ENCODE measurements at places on chromosomes 6 and 20.

- DNase-seq = no peak
Observed at GRCh38 chr6:155765275-155766194, 309.9 kb upstream of the NOX3 start.

DNA sequence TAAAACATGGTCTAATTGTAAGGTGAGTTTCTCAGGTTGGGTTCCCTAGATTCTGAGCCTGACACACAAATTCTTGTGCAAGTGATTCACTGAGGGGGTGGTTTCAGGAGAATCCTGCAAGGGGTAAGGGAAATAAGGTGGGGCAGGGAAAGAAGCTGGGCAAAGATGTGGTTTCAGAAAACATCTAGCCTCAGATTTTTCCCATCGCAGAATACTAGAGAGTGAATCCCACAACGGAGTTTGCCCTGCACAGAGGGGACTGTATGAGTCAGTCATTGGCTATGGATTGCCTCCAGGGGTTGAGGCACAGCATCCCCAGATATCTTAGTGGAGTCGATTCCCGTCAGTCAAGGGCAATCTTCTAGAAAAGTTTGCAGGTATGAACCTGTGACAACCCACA, 65.2 kb downstream of the PRL start:
- no peak for DNase-seq

DNA sequence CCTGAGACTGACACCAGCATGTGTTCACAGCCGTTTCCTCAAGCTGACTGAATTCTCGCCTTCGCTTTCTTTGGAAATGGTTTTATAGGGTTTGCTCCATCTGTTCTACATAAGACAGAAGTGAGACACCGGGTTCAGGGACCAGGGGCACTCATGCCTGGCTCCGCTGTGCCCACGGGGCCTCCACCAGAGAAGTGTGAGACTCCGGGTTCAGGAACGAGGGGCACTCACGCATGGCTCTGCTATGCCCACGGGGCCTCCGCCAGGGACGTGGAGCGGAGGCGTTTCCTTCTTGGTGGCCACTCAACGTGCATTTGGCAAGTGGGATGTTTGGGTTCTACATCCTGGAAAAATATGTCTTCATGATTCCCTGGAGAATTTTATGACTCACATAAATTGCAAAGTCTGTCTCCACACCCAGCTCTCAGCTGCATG, 106.6 kb downstream of the RNASET2 start:
- DNase-seq = no peak

- no peak for DNase-seq
Observed at GRCh38 chr6:105109955-105110895, 69.6 kb downstream of the POPDC3 start.

DNA sequence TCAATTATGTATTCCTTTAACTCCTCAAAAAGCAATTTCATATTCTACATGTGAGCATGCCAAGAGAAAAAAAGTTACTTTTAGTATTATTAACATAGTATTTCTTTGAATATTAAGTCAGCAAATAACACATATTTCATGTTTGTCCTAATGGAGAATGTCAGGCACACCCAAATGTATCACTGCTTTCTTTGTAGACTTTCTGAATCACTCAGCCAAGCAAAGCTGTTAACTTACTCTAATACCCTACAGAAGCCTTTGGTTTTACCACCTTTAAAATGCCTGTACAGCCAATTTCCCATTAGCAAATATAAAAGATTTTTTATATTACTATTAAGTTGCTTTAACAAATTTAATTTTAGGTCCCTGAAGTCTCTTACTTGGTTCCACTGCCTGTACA, 23.8 kb downstream of the FRK start:
- DNase-seq = no peak
